NCI-H345 (cell line): ENCODE measurements at places on chromosomes 1 and 21.

GRCh38 chr1:12159816-12160215, 7.0 kb upstream of the TNFRSF1B start:
- no peak for DNase-seq

DNA sequence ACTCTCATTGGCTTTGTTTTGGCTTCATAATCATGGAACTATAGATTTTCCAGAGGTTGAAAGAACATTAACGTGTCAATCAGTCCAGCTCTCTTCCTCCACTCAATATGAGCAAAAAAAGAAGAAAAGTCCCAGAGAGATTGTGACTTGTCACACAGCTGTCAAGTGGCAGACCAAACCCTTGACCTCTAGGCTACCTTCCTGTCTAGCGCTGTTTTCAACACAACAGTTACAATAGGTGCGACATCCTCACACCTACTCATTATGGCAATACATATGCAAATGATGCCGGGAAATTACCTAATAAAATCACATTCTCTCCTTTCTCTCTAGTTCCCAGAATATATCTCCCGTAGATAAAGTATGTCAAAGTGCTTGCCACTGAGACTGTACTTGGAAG, 1.1 kb downstream of the WARS2 start:
- peak; percentile 32 for DNase-seq

GRCh38 chr1:221085701-221086375, 206.6 kb downstream of the HLX start:
- no peak for DNase-seq

DNA sequence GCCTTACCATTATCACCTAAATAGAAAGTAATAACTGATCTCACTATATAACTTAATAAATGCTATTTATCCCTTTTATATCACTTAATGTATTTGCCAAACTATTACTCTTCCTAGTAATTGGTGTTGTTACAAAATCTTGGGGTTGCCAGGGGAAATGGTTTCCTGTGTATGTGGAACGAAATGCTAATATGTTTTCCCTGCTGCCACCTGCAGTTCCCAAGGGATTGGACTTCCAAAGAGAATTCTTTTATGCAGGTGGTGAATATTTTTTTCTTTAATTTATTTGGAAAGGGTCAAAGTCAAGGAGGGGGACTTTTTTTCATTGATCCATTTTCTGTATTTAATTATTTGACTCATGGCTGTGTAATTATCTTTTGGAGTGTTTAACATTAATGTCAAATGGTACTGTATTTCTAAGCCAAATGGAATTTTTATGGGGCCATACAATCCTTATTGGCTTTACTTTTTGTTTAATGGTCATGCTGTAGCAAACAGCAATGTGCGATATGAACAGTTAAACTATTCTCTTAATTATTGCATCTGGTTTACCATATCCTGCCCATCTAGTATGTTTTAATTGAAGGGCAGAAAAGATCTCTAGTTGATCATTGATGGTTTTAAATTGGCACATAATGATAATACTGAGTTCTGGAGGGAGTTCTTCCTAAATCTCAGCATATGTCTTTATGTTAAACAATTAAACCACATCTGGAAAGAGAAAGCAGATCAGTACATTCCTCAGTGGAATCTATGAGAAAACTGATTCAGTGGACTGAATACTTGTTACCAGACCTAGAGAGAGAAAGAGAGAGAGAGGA, 486.3 kb downstream of the TTLL7 start:
- DNase-seq = no peak

GRCh38 chr1:10626131-10626731, 151.5 kb downstream of the PEX14 start:
- DNase-seq = no peak

DNA sequence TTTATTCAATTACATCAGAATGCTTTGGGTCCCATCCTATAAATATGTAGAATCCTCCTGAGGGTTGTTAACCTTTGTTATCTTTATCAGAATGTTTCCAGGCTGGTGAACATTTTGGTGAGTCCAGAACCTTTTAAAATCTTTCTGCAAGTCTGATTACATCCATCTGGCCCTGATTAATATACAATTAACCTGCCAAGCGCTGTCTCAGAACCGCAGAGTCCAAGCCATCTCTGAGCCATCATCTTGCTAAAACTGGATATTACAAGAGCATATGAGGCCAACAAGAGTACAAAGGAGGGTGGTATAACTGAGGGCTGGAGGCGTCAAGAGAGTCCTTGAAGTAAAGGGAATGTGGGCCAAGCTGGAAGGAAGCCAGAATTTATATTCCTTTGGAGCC, 88.6 kb upstream of the ZC3H11B start:
- DNase-seq = no peak

GRCh38 chr1:48581270-48581669, 109.3 kb upstream of the SPATA6 start:
- no peak for DNase-seq

DNA sequence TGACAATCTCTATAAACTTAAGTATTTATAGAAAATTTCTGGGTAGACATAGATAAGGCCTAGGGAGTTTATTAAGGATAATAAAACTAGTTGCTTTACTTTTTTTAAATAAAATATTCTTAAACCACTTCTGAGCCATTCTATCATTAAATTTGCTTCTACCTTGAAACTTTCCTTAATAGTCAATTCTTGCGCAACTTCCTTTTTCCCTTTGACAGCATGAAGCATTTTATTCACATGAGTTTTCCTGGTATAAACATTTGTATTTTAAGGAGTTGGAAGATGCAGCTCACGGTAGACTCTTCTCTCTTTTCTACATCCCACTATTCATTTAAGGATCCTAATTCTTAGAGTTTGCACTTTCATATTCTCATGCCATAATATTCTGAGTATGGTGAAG, 75.8 kb upstream of the DPH5 start:
- no peak for DNase-seq

- DNase-seq = no peak
Observed at GRCh38 chr1:6950001-6950765, 164.9 kb downstream of the CAMTA1 start.

GRCh38 chr21:25831300-25831960, 96.7 kb downstream of the GABPA start:
- DNase-seq = no peak

- DNase-seq = no peak
Observed at GRCh38 chr1:197927908-197928665, 10.9 kb downstream of the LHX9 start.

DNA sequence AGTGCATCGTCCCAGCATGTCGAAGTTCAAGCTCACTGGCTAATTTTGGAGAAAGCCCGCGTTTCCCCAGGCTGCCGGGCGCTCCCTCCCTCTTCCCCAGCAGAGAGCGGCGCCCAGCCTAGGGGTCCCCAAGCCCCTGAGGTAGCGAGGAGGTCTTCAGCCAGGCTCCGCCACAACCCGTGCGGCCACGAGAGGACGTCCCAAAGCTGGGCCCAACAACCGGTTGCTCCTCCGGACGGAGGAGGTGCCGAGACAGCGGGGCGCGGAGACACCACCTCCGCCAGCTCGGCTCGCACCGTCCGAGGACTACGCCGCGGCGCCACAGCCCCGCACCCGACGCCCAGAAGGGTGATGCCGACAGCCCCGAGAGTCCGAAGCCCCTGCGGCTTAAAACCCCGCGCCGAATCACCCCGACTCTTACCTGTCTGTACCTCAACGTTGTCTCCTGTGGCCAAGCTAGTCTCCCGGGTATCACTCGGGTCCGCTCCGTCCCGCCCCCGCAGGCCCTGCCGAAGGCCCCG, at the start of gene DENND2C:
DENND2C (minus strand) TSS at position 488 of the 521 bp plus-strand sequence. CDS start 44,065 bp downstream, outside the sequence.
- DNase-seq = no peak

DNA sequence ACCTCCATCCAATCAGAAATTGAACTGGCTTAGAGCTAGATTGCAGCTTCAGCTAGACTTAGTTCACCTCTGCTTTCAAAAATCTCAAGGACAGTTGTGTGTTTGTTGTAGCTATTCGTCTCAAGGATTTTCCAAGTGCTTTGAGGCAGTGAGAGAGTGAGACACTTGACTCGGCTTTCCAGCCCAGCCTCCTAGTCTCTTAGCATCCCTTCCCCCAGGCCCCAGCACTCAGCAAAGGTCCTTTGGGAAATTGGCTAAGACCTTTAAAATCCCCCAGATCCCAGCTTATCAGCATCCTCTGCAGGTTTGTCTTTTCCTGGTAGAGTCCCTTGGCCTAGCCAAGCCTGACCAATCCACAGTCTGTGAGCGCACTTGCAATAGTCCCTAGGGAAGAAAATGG, 47.9 kb upstream of the PROX1 start:
- DNase-seq = no peak

DNA sequence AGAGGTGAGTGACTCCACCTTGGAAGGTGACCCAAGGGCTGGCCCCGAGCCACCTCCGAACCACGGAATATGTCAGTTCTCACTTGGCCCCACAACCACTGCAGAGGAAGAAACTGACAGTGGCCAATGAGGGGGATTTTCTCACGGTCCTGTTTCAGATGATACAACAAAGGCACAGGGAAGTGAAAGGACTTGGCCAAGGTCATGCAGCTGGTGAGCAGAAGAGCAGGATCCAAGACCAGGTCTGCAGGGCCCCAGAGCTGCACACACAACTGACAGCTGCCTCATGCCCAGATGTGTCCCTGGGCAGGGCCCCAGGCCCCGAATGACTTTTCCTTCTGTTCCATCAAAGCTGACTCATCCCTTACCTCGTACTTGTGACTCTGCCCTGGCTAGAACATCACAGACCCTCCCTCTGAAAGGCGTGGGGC, 25.8 kb upstream of the EVA1B start:
- DNase-seq = no peak

GRCh38 chr1:21499283-21499950, 9.8 kb upstream of the ALPL start:
- DNase-seq = no peak

- no peak for DNase-seq
Observed at GRCh38 chr1:230820568-230820967, 47.8 kb downstream of the C1orf198 start.

DNA sequence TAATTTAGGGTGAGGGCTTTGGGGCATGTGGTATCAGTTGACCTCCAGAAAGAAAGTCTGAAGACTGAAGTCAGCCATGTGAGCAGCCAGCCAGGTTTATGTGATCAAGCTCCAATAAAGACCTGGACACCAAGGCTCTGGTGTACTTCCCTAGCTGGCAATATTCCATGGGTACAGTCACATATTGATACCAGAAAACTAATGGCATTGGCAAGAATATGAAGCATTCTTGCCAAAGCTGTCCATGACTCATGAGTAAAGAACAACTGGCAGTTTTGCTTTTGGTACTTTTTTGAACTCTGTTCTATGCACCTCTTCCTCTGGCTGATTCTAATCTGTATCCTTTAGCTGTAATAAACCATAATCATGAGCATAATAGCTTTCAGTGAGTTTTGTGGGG, 415.3 kb upstream of the CAMK1G start:
- DNase-seq = no peak

DNA sequence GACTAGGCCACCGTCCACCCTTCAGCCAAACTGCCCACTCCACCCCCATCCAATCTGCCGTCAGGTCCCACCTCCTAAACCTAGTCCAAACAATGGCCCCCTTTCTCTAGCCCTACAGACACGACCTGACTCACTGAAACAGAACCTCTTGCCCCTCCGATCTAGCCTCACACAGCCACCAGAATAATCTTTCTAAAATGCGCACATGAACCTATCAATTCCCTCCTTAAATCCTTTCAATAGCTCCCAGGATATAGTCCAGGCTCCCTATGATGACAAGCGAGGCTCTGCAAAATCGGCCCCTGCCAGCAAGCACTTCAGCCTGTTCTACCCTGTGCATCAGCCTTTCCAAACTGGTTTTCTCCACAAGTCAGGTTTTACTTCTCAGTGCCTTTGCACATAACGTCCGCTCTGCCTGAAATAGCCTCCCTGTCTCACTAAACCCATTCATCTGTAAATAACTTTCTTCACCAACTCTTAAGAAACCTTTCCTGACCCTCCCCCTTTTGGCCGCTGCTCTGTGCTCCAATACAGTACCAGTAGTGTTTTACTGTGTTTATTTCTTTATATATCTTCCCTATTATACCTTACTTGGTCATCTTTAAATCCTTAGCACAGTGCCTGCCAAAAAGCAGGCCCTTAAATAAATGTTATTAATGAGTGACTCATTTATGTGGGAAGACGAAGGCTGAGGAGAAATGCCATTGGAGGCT, 9.0 kb upstream of the CDC20 start:
- no peak for DNase-seq

- no peak for DNase-seq
Observed at GRCh38 chr1:32100807-32101708, 6.8 kb upstream of the KPNA6 start.

DNA sequence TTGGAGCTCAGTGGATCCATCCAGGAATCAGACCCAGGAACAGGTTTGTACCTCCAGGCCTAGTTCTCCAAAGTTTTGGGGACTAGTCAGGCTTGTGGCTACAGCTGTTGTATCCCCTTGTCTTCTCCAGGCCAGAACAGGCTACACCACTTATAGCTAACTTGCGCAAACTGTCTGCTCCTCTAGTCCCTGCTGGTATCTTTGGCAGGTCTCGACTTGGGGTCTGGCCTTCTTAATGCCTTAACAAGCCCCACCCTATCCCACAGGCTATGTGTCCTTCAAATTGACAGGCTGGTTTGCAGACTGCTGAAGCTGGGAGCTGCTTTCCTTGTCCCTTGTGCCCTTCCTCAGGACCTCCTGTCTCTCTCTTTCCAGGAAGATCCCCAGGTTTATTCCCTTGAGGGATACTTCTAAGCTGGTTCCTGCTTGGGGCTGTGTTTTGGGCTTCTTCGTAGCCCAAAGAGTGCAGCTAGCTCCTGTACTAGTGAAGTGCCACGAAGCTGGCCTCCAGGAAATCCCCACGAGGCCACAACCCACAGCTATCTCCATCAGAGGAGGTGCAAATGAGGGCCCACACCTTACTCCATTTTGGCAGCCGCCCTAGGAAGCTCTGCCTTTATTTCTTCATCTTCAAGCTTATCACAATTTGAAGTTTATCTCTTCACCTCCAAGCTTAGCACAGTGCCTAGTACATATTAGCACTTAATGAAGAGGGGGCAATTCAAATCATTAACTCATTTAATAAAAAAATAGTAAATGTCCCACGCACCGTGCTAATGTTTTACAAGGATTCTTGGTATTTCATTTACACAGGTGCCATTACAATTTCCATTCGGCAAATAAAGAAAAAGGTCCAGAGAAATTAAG, 683 bp upstream of the DMAP1 start:
- DNase-seq = no peak
